ENCODE measurements at places on chromosomes 6 and 20. TPM values are rescaled to one million over a fixed set of nuclear protein-coding genes. Genes with fewer than 3 reads are reported as not detected.

Gene FAM83C
- not detected for total RNA-seq

Gene EYA4
- not detected for total RNA-seq

Gene PPP1R18
- 167 TPM for total RNA-seq

Gene MUC21
- not detected for total RNA-seq

Gene RPS10
- total RNA-seq: 1,689 TPM

Gene DNAH8
- not detected for total RNA-seq

Gene LGSN
- total RNA-seq: not detected

Gene PXDC1
- total RNA-seq: 0.12 TPM

Gene MDN1
- 78.3 TPM for total RNA-seq

Gene ETV7
- 0.54 TPM for total RNA-seq

Gene NOP56
- total RNA-seq: 899 TPM

Gene KIF25
- total RNA-seq: not detected

Gene HCRTR2
- not detected for total RNA-seq

Gene KCNG1
- 12.3 TPM for total RNA-seq

Gene MAS1
- total RNA-seq: not detected

Gene PTPN1
- total RNA-seq: 62.9 TPM

Gene ARHGAP40
- total RNA-seq: not detected

Gene BPIFB2
- not detected for total RNA-seq

Gene SOX18
- 0.84 TPM for total RNA-seq

Gene DEFB124
- not detected for total RNA-seq
